ENCODE measurements at places on chromosomes 5 and 9.

GRCh38 chr9:127130661-127131538, 8.5 kb upstream of the ANGPTL2 start:
- DNase-seq, result no peak

GRCh38 chr9:96047741-96048103, 172.2 kb downstream of the ERCC6L2 start:
- no peak for DNase-seq

- DNase-seq, result no peak
These were observed 317.0 kb downstream of the ICE1 start for GRCh38 chr5:5739490-5739945.

- no peak for DNase-seq
These were observed 20.2 kb downstream of the ADAMTS6 start for GRCh38 chr5:65461490-65461889.

GRCh38 chr5:138936225-138936967, 61.3 kb upstream of the LRRTM2 start:
- DNase-seq, result no peak

GRCh38 chr9:130946766-130947617, 7.9 kb upstream of the FIBCD1 start:
- DNase-seq, result peak; percentile 64

GRCh38 chr9:95910023-95910707, 34.7 kb downstream of the ERCC6L2 start:
- no peak for DNase-seq

DNA sequence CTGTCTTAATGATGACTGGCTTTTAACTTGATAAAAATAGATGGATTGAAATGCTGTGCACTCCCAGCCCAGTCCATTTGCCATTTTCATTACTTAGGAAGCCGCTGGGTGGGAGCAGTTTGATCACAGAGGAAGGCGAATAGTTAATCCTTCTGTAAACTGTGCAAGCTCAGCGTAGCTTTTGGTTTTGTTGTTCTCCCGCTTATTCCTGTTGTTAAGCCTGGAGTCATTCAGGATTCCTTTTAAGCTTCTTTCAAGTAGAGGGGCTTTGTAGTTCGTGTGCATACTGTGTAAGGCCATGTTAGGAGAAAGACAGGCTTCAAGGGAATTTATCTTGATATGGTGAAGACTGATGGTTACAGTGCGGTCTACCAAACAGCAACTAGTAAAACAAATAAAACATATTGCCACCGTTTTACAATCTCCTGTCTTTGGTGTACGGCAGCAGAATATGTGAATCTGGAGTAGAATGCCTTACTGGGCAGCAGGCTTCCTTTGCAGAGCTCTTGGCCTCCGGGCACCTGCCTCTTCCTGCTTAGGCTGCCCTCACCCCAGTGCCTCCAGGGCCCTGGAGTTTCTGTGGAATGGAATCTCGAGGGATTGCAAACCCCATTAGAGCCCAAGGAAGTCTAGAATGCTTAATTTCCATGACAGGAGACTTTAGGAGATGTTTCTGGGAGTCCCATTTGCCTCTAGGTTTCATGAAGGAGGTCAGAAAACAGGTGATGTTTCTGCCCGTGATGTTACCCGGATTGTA, 141.4 kb downstream of the TRIO start:
- no peak for DNase-seq

- DNase-seq, result no peak
These were observed 127.0 kb downstream of the SAXO1 start for GRCh38 chr9:18905883-18906629.

DNA sequence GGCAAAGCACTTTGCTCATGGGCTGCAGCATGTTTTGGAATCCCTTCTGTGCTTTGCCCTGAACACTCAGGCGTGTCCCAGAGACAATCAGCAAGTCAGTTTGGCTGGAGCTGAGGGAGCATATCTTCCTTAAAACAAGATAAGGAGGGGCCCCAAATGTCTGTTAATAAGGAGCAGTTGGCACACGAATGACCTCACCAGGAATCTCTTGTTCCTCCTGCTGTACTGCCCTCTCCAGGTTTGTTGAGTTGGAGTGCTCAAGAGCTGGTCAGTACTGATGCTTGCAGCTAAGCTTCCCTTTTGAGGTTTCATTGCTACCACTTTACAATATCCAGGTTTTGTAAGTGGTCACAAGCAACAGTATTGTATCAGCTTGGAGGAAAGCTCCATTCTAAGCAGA, 101.3 kb upstream of the EGFLAM start:
- no peak for DNase-seq

DNA sequence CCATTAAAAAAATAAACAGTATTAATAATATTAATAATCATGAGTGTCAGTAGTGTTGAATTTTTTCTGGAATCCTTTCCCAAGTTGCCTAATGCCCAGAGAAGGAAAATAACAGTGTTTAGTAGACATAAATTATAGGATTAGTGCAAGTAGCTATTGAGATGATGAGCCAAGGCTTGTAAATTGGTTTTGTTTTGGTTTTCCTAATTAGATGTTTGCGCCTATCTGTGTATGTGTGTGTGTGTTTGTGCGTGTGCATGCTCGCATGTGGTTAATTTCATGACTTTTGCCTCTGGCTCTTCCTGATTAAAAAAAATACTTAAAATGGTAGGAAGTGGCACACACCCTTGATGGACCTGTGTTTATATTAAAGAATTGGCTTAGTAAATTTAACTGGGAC, 55.4 kb downstream of the FXN start:
- no peak for DNase-seq

- no peak for DNase-seq
These were observed 33.0 kb upstream of the PIK3R1 start for GRCh38 chr5:68182534-68182933.

GRCh38 chr5:172909931-172910502, 49.2 kb upstream of the RPL26L1 start:
- no peak for DNase-seq

- no peak for DNase-seq
These were observed 242.3 kb upstream of the PTGER4 start for GRCh38 chr5:40437452-40437861.

DNA sequence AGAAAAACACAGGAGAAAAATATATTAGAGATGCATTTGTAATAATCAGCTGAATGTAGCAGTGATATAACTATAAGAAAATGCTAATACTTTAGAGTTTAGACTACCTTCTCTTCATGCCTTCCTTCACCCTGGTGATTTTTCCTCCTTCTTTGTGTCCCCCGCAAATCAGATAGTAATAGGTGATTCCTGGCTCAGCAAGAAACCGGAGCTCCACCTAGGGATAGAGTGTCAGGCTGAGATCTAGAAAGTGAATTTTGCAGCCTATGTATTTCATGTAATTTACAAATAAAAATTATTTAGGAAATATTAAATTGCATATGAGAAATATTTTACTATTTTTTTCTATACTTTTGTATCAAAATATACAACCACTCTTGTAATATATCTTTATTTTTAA, 109.8 kb upstream of the ST8SIA4 start:
- no peak for DNase-seq

- peak; percentile 16 for DNase-seq
These were observed 456 bp downstream of the ZNF79 start for GRCh38 chr9:127424676-127424999.

- no peak for DNase-seq
These were observed 97.3 kb downstream of the PRRT1B start for GRCh38 chr9:131642496-131643083.

GRCh38 chr5:69512740-69513260, 20.2 kb downstream of the OCLN start:
- DNase-seq, result no peak

DNA sequence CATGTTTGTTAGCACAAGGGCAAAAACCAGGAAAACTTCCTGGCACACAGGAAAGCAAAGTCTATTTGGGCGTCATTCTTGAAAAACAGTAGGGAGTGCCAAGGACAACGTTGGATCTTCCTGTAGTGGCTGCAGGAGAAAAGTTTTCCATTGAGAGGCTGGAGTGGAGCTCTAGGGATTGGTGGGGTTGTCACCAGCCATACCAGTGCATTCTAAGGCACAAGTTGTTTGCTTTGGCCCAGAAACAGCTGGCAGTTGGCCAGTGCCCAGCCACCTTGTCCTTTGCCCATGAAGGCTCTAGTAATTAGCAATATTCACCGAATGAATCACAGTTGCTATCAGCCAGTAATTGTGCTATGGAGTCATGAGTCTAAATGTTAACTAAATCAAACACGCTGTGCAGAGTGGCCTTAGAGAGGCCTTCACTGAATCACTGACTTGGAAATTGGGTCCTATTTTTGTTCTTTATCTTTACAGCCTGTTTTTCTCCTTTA, 26.4 kb downstream of the TNFSF15 start:
- peak; percentile 48 for DNase-seq

GRCh38 chr5:88401686-88402085, 133.0 kb upstream of the TMEM161B start:
- DNase-seq, result no peak

- DNase-seq, result no peak
These were observed 6.5 kb downstream of the DENND1A start for GRCh38 chr9:123923377-123923776.

DNA sequence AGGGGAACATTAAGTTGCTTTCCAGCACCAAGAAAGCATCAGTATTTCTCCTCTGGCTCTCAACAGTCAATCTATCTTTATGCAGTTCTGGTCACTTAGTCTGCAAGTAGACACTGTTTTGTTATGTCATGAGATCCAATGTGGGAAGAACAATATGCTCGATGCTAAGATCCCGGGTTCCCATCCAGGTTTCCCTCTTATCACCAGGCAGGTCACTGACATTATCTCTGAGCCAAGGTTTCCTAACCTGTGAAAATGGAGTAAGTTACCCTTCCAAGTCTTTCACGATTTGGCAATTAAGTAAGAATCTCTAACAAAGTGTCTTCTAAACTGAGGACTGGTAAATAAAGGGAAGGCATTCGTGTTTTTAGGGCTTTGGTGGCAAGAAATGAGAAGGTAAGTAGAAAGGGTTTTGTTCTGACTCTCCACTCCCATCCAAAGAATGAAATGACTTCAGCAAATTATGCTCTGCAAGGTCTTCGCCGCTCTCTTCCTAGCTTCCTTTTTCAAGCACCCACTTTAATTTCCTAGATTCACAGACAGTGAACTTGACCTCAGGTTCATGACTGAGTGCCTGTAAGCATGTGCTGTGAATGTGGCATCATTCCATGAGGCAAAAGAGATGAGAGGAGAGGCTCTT, 86.4 kb downstream of the DCP2 start:
- no peak for DNase-seq

DNA sequence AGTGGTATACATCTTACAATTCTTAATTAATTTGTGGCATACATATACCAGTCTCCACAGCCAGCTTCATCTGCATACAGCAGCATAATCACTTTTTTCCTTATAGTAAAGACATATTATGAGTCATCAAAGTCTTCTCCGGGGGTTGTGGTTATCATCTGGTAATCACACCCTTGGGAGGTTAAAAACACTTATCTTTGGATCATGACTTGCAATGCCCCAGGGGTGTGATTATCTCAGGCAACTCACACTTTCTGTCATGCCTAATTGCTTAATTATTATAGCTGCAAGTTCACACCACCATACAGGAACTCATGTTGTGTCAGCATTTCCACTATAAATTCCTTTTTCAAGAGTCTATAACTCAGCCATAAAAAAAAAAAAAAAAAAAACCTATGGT, 218.4 kb downstream of the ANXA1 start:
- DNase-seq, result no peak

- DNase-seq, result no peak
These were observed 664.7 kb downstream of the ACTL7B start for GRCh38 chr9:108191065-108191464.

- no peak for DNase-seq
These were observed 27.1 kb upstream of the PRR16 start for GRCh38 chr5:120436996-120437395.

DNA sequence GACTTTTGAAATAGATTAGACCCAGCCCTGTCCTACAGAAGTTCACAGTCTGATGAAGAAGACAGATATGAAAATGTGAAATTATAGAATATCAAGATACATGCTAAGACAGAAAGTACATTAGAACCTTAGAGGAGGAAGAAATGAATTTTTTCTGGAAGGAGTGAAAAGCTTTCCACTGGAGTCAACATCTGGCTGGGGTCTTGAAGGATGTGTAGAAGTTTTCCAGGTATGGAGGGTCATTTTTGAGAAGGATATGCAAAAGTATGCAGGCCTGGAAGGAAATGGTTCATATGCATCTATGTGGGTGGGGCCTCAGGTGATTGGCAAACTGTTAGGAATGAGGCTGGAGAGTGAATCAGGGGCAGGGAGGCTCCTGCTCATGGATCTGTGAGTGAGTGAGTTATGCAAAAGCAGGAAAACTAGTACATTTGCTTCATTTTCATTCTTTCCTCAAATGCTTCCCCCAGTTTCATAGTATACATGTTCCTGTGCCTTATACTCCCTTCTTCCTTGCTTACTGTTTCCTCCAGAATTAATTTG, 142.3 kb downstream of the GRIA1 start:
- no peak for DNase-seq

- peak; percentile 97 for DNase-seq
These were observed 479.5 kb downstream of the TAF11L14 start for GRCh38 chr5:18113721-18114120.

DNA sequence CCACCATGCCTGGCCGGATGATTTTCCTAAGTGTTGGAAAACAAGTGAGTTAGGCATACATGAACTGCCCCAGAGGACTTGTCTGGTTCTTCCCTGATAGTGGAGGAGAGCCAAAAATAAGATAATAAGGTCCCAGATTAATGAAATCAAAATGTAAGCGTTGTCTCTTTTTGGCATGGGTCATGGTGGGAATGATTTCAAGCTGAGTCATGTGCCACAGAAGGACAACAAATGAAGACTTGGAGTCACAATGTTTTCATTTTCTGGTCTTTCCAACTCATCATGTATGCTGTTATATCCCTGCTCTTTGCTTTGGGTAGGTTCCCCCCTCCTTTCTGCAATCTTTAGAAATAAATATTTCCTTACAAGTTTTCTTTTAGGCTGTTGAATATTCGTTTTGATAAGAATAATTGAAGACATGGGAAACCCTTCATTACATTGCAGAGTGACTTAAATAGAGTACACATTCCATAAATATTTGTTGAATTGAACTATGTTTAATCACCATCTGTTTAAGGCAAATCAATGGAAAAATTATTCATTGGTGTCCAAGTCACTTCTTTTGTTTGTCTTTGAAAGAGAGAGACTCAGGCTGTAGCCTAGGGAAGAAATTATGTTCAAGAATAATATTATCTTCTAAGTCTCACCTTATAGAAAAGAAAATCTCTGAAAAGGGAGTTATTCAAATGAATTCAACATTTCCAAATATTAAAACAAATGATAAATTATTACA, 196.3 kb downstream of the CSNK1G3 start:
- no peak for DNase-seq

DNA sequence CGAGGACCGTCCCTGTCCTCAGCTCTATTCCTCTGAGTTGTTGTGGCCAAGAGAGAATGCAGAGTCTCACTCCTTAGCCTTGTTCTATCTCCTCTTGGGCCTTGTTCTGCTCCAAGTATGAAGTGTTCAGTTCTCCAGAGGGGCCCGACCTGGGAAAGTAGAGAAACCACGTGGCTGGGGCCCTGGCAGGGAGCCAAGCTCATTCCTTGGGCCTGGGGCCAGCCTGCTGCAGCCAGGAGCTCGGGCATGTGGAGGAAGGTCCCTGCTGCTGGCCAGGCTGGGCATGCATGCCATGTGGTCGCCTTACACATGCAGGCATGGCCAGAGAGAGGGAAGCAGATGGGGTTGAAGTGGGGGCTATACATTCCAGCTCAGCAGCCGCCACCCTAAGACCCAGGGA, 60.7 kb downstream of the COL27A1 start:
- DNase-seq, result no peak

- DNase-seq, result no peak
These were observed 41.4 kb upstream of the PJA2 start for GRCh38 chr5:109451146-109451545.

GRCh38 chr9:31733166-31733565, 651.3 kb upstream of the ACO1 start:
- no peak for DNase-seq

- no peak for DNase-seq
These were observed 152.9 kb upstream of the IRX2 start for GRCh38 chr5:2904399-2904798.

Data from NCI-H748 treated with DMSO at 0.1 percent for 48 hours (cell line).